ENCODE measurements at places on chromosomes 5 and 9.
A peak's percentile ranks its signal among the peaks of the same experiment; 100 is the strongest.

DNA sequence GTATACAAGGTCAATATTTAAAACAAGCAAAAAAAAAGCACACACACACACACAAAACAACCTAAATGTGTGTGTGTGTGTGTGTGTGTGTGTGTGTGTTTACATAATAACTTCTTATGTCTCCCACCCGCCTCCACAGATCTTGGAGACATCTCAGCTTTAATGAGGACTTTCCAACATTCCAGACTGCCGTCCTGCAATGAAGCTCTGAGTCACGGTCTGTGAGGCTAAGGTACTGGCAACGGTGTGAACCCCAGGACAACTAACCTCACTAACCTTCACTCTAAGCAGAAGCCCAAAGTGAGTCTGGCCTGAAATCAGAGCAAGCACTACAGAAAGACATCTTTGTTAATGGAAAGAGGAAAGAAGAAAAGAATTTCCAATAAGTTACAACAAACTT, 22.3 kb downstream of the ZNF474 start:
- DNase-seq = no peak

- no peak for DNase-seq
Measured at GRCh38 chr9:22228542-22228941, 218.1 kb upstream of the DMRTA1 start.

- DNase-seq = no peak
Measured at GRCh38 chr5:60257596-60258271, 364.2 kb upstream of the PDE4D start.

DNA sequence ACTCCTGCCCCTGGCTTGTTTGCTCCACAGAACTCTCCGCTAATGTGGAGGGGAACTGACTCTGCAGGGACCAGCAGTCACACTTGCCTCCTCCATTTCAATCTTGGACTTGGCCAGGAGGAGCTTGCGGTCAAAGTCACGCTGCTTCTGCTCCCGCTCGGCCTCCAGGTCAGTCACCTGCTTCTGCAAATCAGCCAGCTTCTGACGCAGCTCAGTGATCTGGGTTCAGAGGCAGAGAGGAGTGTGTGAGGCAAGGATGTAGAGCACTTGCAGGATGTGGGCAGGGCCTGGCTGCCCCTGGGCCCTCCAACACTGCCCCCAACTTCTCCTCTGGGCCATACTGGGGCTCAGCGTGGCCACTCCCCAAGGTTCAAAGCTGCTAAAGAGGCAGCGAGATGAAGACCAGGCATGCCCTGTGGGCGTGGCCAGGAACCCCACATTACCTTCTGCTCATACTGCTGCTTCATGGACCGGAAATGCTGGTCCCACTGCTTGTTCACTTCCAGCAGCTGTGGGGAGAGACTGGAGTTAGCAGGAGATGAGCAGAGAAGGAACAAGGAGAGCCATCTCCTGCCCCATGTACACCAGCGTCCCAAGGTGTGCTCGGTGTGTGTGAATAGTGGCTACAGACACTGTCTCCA, 22.2 kb downstream of the GPX3 start:
- DNase-seq = no peak

- no peak for DNase-seq
Measured at GRCh38 chr9:136095070-136096058, at the start of gene NACC2. Gene NACC2 (minus strand): TSS chr9:136095289. CDS start chr9:136050521, 44,768 bp downstream.

- DNase-seq = no peak
Measured at GRCh38 chr9:89388084-89388867, 70.0 kb downstream of the SECISBP2 start.

GRCh38 chr5:20028506-20028905, 40.5 kb upstream of the CDH18 start:
- no peak for DNase-seq

DNA sequence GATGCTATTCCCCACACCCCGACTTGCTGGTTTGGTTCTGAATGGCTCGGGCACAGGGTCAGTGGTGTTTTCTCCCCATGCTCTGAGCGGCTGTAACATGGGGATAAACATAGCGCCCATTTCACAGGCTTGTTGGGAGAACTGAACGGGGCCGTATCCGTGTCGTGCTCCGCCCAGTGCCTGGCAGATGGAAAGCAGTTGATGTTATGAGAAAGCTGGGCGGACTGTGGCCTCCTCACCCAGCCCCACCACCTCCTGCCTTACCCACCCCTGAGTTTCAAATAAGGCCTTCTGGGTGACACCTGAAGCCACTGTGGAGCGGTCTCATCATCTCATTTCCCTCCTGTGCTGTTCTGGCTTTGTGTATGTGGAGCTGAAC, 14.5 kb downstream of the ORM2 start:
- no peak for DNase-seq

- DNase-seq = no peak
Measured at GRCh38 chr5:128857076-128857677, 108.1 kb upstream of the SLC27A6 start.

GRCh38 chr9:112059145-112059965, 115.7 kb downstream of the SUSD1 start:
- DNase-seq = no peak

DNA sequence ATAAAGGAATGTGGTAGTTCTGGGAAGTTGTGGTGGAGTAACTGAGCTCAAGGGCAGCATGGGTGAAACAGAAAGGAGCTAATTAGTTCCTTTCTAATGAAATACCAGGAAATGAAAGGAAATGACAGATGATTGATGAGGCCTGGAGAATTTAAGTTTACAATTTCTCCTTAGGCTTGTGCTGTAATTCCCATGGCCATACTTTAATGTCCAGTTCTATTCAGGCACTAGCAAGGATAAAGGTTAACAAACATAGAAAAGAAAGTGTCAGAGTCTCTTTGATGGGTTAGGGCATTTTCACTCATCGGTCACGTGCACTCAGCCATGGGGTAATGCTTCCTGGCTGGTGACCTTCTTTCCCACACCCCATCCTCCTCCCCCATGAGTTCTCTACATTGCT, 70.3 kb downstream of the CTSL start:
- no peak for DNase-seq

GRCh38 chr5:152644029-152644728, 239.1 kb upstream of the NMUR2 start:
- no peak for DNase-seq

GRCh38 chr5:127580731-127581130, 63.3 kb downstream of the PRRC1 start:
- DNase-seq = no peak

- DNase-seq = no peak
Measured at GRCh38 chr5:73494721-73495120, 3.5 kb upstream of the BTF3 start.

DNA sequence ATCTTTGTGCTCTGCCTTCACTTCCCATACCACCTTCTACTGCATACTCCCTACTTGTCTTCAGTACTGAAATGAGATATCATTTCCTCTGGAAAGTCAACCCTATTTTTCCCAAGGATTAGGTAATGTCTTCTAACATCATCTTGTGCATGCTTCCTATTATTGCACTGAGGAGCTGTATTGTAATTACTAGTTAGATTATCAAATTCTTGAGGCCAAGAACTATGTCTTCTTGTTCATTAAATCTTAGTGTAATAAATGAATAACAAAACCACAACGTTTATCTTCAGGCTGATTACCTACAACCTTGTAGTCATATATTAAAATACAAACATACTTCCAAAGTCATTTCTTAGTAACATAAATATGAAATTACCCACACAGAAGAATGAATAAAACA, 87.9 kb upstream of the POU5F2 start:
- DNase-seq = no peak

DNA sequence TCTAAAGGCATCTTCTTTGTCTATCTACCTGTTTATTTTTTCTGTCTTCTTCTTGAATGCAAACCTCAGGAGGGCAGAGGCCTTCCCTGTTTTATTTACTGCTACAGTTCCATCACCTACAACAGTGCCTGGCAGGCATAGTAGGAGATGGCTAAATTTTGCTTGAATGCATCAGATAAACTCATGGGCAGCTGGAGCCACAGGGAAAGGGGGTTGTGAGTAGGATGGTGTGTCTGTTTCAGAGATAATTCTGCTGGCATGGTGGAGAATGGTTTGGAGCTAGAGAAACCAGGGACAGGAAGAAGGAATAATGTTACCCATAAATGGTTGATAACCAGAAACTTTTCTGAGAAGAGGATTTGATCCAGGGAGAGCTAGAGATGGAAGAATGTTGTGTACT, 189.8 kb upstream of the BRINP1 start:
- DNase-seq = no peak

- DNase-seq = no peak
Measured at GRCh38 chr9:100190339-100190738, 91.3 kb downstream of the INVS start.

DNA sequence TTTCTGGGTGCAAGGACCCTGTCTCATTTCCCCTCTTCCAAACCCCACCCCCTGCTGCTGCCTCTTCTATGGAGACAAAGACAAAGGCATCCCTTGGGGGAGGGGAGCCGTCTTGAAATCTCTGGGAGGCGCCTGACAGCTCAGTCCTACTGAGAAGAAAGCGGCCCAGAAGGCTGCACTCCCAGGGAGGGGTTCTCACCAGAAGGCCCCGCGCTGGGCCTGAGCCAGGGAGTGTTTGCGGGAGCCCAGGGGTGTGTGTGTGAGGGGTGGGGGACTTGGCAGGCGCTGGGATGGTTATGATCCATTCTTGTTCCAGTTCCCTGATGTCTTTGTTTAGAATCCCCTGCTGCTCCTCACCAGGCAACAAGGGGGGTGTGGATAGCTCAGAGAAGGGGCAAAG, 45.7 kb upstream of the ALDH1B1 start:
- no peak for DNase-seq

GRCh38 chr5:73365301-73365853, 83.2 kb downstream of the FOXD1 start:
- peak; percentile 41 for DNase-seq

DNA sequence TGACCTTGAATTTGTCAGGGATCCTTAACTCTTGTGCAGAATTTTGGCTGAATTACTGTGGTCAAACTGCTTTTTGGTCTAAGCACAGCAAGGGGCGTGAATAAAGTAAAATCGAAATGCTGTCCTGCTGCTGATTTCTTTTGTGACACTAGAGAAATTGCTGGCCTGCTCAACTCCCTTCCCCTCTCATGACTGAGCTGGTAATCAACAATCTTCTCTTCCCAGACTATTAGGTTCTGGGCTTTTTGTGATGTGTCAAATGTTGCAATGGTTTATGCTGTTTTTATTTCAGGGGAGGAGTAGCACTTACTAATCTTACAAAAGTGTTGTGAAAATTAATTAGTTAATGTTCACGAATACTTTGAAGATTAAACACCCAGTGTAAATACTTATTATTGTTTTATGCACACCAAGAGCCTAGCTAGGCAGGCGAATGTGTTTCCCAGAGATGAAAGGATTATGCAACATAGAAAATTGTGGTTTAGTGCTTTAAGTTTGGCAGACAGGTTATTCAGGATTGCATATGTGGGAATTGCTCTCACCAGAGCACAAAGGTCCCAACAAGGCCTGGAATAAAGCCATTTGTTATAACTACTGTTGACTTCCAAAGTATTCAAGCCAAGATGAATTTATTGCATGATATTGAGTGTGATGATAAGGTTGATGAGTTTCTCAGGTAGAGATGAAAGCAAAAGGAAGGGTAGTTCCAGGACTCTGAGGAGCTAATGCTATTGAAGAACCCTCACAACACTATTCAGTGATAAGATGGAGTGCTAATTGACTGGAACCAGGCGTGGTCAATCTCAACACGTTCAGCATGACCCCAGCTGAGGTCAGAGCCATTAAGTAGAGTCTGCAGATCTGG, 280.7 kb upstream of the ZNF608 start:
- peak; percentile 91 for DNase-seq

DNA sequence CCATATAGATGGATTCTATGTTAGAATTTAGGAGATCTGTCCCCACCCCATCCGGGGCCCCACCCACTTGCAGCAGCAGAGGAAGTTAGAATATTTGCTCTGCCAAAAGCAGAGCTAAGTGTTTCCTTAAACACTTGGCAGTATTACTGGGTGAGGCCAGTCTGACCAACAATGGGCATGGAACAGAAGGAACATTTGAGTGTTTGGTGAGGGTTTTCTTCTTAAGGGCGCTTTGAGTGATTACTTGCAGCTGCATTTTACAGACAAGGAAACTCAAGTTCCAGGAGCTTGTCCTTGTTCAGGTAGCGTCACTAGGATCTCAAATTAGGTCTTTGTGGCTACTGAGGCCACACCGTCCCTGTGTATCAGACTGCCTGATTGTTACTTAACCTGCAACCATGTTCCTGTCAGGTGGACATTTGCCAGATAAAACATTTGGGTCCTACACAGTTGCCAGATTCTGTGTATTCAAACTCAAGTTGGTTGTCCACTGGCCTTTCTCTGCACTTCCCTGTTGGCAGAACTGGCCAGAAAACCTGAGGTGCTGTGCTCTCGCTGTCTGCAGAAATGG, 59.3 kb downstream of the SLC46A2 start:
- peak; percentile 90 for DNase-seq

GRCh38 chr5:72522607-72523006, 15.4 kb upstream of the ZNF366 start:
- no peak for DNase-seq

DNA sequence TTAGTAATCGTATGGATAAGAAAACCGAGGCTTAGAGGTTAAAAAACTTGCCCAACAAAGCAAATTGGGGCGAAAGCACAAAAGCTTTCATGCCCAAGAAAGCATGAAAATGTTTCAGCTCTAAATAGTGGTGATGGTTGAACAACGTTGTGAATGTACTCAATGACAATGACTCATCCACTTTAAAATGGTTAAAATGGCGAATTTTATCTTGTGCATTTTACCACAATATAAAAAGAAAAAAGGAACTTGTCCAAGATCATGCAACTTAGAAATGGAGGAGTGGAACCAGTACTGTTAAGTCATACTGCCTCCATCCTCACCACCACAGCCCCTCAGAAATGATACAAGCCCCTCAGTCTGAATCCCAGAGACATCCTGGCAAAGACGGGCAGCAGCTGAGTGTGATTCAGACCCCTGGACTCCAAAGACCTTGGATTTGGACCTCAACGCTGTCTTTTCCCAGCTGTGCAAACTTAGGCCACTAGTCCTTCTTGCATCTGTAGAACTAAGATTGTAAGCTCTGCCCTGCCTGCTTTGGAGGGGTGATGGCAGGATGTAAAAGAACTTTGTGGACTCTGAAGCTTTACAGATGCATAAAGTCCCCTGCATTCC, 158.4 kb downstream of the GABBR2 start:
- no peak for DNase-seq

DNA sequence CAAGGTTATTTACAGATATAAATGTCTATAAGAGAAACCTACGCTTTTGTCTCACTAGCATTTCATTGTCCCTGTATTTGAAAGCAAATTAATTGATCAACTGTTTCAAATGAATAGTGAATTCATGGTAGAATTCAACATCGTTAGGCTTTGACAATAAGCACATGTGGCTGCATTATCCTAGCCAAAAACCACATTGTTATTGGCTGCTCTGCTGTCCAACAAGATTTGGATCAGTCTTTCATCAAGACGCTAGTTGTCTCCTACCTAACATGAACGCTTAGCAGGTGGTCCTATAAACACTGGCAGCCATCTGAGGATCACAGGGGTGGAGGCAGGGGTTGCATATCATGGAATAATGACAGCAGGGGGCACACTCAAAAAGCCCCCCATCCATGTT, 455.0 kb downstream of the CTNND2 start:
- no peak for DNase-seq

- DNase-seq = no peak
Measured at GRCh38 chr5:115377468-115378217, 81.2 kb upstream of the CCDC112 start.

GRCh38 chr9:95822583-95823431, 52.7 kb upstream of the ERCC6L2 start:
- DNase-seq = no peak

- no peak for DNase-seq
Measured at GRCh38 chr5:154478224-154478565, at the start of gene HAND1. Gene HAND1 (minus strand): TSS chr5:154478227. CDS start chr5:154478008, 219 bp downstream.
